AG09319 (cell line): ENCODE measurements at places on chromosomes 11 and 22.

- no peak for DNase-seq
Observed at GRCh38 chr11:14813516-14813915, 78.5 kb downstream of the CYP2R1 start.

DNA sequence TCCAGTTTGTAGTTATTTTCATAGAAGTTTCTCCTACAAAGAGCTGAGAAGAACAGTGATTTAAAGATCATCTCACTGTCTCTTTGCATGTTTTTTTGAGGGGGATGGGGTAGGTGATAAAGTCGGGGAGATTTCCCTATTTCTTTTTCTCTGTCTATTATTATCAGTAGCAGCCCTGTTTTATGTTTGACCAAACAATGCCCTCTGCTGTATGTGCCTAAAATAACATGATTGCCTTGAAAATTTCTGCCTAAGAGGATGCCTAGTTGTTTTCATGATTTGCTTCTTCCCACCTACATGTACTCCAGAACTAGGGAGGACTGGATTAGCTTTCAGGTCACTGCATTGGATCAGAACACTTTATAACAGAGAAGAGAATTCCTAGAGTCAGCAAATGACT lies 1330.2 kb downstream of the LRRC4C start:
- DNase-seq = no peak

DNA sequence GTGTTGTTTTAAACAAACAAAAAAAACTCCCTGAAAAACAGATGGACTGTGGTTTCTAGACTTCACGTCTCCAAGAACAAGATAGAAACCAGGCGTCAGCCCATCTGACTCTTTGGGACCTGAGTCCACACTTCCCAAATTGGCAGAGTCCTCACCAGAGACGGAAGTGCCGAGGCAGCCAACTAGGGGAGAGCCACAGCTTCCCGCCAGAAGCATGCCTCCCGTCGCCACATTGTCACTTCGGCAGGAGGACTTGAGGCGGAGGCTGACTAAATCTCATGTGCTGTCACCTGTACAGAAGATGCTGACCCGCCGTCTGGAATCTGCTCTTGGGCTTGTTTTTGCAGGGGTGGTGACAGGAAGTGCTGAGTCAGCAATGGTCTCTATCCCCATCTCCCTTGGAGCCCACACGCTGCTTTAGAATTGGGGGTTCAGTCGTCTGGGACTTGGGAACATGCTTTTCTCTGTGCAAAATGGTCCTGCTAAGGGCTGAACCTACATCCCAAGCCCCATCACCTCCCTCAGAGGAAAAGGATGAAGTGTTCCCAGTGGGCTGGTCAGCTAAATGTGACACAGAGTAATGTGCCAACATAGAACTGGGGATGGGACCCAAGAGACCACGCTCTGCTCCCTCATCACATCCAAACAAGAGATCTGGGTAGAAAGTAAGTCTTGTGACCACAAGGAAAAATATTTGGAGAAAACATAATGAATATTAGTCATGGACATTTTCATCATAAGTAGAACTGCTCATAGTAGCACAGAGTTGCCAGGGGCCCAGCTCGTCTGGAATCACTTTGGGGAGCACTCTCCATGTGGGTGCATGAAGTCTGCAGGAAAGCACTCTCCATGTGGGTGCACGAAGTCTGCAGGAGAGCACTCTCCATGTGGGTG lies 152.9 kb downstream of the SNX19 start:
- no peak for DNase-seq

DNA sequence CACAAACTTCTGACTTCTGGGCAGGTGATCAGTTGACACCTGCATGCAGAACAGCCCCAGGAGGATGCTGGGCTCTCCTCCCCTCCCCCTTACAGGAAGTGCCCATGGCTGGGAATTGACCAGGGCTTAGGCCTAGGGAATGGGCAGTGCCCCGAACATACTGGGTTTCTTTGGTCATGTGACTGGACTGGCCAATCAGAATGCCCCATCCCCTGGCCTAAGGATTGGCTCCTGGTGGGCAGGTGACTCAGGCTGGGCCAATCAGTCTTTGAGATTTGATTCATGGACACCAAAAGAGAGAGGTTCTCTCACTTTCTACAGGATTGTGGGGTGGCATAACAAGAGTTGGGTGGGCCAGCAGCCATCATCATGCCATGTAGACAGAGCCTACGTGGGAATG lies 37.1 kb downstream of the MCM5 start:
- DNase-seq = no peak

DNA sequence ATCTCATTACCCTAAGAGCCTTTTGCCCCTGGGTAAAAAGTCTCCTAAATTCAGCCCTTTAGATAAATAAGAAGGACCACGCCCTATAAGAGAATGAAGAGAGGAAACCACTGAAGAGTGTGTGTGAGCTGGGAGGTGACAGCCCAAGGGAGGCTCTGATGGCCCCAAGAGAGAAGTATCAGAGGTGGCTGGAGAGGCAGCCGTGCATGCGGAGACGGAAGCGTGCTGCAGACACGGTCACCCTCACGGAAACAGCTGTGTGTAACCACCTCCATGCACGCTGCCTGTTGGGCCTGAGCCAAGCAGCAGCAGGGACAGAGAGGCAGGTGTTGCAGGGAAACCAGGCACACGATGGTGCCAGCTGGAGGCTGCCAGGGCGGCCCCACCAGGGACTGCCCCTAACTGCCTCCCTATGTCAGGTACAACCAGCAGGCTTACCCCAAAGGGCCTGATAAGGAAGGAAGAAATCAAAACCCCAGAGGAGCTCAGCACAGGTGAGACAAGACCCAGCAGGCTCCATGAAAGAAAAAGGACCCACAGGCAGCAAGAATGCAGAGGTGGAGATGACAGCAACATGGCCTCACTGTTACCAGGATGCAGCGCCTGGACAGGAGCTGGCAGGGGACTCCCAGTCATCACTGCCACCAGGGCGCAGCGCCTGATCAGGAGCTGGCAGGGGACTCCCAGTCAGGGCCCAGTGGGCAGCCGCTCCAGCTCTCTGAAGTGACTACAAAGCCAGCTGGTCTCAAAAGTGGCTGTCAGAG lies 7.8 kb downstream of the LARGE2 start:
- DNase-seq = no peak

- no peak for DNase-seq
Observed at GRCh38 chr11:119741369-119742262, 12.6 kb upstream of the NECTIN1 start.

GRCh38 chr11:61695917-61696316 lies 15.7 kb downstream of the DAGLA start:
- no peak for DNase-seq

DNA sequence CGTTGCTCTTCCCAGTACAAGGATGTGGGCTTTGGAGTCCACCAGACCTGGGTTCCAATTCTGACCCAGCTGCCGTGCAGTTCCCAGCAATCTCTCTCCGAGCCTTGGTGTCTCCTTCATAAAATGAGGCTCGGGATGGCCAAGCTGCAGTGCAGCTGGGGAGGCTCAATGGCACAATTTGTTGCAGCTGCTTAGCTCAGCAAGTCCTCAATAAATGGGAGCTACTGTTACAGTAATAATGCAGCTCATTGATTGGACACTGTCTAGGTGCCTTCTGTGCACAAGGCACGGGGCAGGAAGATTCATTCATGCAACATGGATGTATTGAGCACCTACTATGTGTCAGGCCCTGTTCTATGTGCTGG lies 37.1 kb downstream of the SHISAL1 start:
- no peak for DNase-seq

DNA sequence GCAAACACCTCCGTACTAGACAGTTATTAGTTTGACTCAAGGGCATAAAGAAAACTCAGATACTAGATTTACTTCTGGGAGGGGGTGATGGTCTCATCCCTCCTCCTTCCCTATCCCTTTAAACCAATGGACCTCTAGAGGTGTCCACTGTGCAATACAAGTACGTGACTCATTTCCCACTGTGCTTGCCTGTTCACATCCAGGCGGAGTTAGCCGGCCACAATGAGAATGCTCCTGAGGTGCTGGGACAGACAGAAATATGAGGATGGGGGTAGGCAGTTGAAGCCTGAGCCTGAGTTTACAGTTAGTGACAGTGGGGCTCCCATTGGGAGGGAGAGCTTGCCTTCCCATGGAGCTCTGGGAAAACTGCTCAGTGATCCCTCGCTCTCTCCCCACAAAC lies 8.4 kb upstream of the PMM1 start:
- no peak for DNase-seq

DNA sequence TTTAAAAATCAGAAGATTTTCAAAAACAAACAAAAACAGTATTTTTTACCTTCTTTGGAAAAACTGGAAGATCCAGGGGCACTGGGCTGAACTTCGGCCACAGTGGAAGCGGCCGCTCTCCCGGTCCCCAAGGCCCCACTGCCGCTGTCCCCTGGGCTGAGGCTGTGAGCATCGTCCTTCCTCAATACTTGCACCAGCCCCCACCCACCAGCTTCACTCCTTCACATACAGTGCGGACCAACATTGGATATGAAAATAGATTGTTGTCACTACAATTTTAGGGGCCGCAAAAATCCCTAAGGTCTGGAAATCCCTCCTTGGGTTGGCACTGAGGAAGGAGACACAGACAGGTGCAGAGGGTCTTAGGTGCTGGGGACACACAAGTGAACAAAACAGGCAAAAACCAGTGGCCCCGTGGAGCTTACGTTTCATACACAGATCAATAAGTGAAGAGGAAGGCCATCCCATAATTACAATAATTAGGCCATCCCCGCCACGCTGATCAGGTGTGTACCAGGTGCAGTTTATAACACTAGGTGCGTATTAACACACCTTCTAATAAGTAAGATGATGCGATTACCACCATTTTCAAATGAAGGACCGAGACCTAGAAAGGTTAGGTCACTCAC lies 28.2 kb upstream of the SLC22A12 start:
- no peak for DNase-seq

DNA sequence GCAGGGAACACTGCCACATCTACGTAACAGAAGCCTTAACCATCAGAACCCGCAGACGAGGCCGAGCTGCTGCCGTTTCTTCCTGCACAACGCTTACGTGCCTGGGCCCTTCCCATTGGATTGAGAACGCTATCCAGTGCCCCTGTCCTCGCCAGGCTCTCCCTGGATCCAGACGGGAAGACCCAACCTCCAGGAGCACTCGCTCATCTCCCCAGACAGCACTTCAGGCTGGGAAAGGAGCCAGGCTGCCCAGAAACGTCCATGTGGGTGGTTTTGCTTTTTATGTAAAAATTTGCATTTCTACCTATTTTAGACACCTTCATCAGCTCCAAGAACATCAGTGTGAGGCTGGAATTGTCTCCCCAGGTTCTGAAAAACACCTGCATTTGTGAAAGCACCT lies 7.3 kb upstream of the CRYBB3 start:
- DNase-seq = no peak

GRCh38 chr11:44737245-44738085 lies 10.7 kb downstream of the TSPAN18 start:
- DNase-seq = no peak

DNA sequence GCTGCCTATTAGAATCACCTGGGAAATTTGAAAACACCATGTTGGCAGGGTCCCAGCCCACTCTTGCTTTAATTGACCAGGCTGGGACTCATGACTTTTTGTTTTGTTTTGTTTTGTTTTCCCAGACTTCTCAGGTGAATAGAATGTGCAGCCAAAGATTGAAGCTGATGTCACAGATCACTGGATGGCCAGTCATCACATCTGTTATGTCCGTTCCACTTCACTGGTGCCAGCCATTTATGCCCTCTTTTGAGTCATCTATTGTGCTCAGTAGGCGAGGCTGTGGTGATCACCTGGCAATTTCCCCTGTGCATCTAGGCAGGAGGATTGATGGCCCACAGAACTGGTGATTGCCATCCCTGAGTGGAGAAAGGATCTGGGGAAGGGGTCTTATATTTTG lies 297.3 kb downstream of the INSC start:
- no peak for DNase-seq

DNA sequence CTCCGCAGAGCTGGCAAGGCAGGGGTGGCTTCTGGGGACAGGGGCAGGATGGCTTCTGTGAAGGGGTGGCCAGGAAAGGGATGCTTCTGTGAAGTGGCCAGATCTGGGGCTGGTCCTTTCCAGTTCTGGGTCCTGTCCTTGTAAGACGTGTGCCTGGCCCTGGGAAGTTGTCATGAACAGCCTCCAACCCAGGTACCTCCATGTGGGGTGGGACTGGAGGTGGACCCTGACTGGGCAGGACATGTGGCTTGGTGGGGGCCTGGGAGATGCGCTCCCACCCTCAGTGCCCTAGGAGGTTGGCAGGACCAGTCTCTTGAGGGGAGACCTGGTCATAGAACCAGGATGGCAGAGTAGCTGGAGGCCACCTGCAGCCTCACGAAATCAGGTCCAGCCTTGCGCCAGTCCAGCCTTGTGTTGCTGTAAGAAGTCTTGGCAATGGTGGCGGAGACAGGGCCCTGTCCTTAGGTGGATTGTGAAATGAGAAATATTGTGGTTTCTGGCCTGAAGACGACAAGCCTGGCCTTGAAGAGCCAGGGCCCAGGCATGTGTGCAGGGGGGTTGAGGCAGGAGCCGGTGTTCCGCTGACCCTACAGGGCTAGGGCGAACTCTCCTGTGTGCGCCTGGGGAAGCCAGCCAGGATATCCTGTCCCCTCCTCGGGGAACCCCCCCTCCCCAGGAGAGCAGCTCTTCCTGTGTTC lies 2.6 kb downstream of the KCNQ1 start:
- no peak for DNase-seq
